Keratinocyte (primary cell): ENCODE measurements at places on chromosomes 16 and 17. TPM values are rescaled to one million over a fixed set of nuclear protein-coding genes. Genes with fewer than 3 reads are reported as not detected.

The ATP1B2 gene
- polyA plus RNA-seq: not detected in 3 replicates

GRCh38 chr17:41619036-41619926 is 5.1 kb downstream of the KRT17 start:
- no peak for DNase-seq

GRCh38 chr17:33674685-33675084 is 381.6 kb upstream of the ASIC2 start:
- DNase-seq: no peak

DNA sequence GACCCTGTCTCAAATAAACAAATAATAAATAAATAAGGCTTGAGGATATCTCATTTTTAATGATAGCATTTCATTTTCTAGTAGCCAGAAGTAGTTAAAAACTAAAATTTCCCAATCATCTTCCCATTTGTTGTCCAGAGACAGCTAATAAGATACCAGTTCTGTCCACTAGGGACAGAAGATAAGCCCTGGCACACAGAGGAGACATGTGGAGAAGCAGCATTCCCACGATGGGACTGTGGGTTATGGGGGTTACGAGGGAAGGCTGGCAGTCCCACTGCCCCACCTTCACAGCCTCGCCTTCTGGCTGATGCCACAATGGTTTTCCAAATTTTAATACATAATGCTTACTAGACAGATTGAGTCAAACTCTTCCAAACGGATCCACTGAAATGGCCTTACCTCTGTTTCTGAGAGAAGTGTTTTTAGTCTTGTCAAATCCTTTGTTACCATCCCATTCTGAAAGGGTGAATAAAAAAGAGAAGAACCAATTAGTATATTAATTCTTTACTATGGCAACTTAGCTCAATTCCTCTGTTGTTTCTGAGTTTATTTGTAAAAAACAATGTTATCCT is 44.2 kb downstream of the HELZ start:
- no peak for DNase-seq

DNA sequence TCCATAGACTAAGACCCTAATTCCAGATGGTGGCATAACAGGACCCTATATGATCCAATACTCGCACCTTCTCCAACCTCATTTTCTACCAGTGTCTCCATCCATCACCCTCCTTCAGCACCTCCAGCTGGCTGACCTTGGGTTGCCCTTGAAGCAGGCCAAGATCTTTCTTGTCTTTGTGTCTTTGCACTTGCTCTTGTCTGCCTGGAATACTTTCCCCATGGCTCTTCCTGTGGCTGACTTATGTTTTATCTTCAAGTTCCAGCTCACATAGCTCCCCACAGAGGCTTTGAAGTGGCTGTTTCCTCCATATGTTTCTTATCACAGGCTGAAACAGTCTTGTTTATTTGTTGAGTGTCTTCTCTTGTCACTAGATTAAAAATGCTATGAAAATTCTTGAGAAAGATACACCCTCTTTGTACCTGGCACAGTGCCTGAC is 29.6 kb upstream of the MMD start:
- DNase-seq: no peak

DNA sequence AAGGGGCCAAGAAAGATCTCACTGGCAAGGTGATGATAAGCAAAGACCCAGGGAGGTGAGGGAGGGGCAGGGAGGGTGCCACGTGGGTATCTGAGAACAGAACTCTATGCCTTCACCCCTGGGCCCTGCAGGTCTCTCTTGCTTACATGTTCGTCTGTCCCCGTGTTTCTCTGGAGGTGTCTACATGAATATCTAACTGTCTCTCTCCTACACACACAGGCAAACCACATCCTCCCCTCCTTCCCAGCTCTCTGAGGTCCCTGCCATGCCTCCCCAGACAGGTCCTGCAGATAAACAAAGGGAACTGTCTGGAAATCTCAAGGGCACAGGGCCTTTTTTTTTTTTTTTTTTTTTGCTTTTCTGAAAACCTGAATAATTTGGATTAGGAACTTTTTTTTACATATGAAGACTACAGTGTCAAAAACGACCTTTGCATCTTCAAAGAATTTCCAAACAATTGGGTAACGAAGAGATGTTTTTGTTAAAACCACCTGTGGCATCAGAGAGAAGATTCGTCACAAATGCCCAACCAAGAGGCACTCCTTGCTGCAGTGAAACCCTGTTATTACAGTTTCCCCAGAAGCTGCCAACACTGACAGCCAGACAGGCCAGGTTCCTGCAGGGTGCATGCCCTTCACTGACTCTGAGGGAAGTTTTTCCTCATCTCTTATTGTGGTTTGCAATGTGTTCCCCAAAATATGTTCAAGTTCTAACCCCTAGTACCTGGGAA is 17.8 kb downstream of the PLLP start:
- no peak for DNase-seq

The TTLL6 gene
- not detected in 3 replicates for polyA plus RNA-seq

The ARRB2 gene
- polyA plus RNA-seq: 7.5 to 12.8 TPM (median 11.5 TPM) in 3 replicates

The ABCA8 gene
- 0.01 to 0.05 TPM in 2 of 3 replicates, not detected in the other for polyA plus RNA-seq

- DNase-seq: no peak
These were observed 488 bp upstream of the HAP1 start for GRCh38 chr17:41734949-41735313.

The SGCA gene
- not detected in 3 replicates for polyA plus RNA-seq

GRCh38 chr16:68377667-68378393 is 67.0 kb downstream of the PRMT7 start:
- DNase-seq: no peak

DNA sequence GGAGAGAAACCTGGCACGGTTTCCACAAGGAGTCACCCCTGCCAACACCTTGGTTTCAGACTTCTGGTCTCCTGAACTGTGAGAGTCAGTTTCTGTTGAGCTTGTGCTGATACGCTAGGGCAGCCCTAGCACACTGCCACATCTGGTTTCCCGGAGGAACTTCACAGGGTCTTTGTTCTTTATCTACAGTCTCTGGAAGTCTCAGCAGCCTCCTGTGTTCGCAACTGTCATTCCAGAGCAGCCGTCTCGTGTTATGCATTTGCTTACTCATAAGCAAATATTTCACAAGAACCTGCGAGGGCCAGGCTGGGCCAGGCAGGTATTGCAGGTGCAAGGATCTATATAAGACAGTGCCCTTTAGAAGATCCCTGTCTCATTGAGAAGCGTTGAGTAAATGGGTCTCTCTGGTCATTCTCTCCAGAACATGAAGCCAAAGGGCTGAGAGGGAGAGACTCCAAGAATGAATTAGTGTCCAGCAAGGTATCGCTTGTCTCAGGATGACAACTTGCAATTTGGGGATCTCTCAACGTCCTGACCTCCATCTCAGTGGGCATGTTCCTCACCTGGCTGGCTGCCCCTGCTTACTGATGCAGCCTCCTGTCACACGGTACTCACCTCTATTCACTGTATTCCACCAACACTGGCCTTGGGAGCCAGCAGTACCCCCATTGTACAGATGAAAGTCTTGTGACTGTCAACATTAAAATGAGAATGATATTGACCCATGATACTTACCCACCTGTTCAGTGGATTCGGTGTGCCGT is 141.2 kb downstream of the WWOX start:
- no peak for DNase-seq

DNA sequence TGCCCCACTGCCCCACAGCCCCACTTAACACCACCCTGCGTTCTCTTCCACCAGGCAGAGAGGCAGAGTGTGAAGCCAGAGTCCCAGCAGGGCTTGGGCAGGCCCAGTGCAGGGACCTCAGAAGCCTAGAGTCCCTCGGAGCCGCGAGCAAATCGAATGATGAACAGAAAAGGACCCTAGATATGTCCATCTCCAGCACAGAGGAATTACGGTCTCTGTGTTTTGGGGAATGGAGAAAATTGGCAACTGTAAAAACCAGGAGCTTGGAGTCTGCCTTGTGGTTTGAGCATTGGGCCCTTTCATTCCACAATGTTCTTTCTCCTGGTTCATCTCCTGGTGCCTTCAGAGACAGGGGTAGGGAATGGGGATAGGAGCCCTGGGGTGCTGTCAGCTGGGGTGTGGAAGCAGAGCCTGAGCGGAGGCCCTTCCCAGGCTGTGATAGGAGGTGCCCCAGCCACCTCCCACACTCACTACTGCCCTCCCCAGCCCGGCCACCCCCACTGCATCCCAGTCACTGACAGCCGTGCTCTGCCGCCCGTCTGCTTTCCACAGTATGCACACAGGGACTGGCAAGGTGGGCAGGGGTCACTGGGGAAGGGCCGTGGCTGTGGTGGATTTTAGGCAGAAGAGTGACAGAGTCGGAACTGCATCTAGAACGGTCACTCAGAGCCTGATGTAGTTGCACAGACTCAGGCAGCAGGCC is 26.7 kb downstream of the TBX4 start:
- DNase-seq: no peak

The ABCA9 gene
- 0.01 to 0.28 TPM (median 0.17 TPM) in 3 replicates for polyA plus RNA-seq

- no peak for DNase-seq
These were observed 43.0 kb downstream of the MYO18A start for GRCh38 chr17:29136998-29137730.

The LRRC45 gene
- 2.5 to 3.6 TPM (median 2.9 TPM) in 3 replicates for polyA plus RNA-seq

- no peak for DNase-seq
These were observed 40.6 kb upstream of the AQP8 start for GRCh38 chr16:25176136-25176535.

DNA sequence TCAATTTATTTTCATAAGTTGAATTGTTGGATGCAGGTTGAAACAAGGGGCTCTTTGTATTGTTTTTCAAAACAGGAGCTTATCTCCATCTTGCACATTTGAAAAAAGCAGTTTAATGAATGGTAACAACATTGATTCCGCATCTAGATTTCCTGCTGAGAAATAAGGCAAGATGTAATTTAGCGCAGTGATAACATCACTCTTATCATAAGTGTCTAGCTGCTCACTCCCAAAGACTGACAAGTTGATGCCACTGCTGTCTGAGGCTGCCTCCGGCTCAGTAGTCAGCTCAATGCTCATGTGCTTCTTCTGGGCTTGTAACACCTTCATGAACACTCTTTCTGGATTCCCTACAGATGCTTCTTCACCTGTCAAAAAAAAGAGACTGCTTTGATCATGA is 92.4 kb downstream of the KPNA2 start:
- no peak for DNase-seq

The SYT17 gene
- 0.04 to 0.23 TPM in 2 of 3 replicates, not detected in the other for polyA plus RNA-seq

The MXRA7 gene
- 113 to 118 TPM (median 114 TPM) in 3 replicates for polyA plus RNA-seq
